ENCODE measurements at places on chromosomes 1 and 21. TPM values are rescaled to one million over a fixed set of nuclear protein-coding genes. Genes with fewer than 3 reads are reported as not detected.

DNA sequence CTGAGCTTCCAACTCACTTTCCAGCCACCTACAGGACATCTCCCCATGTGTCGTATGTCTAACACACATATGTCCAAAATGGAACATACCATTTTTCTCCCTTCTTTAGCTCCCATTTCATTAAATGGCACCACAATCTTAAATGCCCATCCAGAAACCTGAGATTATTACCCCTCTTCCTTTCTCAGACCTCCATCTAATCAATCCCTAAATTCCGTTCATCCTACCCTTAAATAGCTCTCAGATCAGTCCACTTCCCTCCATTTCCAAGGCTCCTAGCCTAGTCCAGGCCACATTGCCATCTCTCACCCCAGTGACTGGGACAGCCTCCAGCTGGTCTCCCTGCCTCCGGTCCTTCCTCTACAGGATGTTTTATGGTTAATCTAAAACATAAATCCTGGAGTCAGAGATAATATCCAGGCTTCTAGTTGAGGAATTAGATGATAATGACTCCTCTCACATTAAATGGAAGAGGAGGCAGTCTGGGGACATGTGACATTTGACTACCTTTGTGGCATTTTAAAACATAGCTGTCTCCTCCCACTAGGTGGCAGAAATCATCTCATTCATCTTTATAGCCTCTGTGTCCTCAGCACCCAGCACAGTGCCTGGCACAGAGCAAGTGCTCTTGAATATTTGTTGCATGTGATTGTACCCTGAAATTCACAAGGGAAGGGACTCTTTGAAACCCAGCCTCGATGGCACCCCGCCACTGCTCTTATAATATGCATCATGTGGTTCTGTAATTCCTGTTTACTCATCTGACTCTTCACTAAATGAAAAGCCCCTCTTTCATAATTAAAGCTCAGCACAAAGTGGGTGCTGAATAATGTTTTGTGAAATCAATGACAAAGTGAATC lies 102.3 kb downstream of the TMEM53 start:
- DNase-seq, result peak; percentile 19

DNA sequence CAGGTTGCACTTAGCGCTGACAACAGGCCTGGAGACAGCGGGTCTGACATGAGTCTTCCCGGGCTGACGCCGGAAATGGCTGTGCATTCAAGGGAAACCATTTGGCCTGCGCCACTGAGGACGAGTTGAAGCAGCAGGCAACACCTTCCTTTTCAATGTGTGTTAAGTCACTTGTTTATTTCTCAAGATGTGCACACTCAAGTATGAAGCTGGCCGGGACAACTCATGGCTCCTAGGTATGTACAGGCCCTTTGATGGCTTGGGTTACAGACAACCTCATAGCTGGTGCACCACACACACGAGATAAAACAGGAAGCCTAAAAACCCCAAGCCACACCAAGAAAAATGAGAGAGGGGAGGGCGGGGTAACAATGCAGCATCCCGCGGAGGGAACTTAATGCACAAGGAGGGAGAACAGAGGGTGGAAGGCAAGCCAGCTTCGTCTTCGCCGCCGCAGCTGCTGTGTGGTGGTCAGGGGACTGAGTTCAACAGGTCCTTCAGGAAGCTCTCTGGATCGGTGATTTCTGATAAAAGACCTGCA lies 118.0 kb upstream of the IFFO2 start:
- DNase-seq, result no peak

- no peak for DNase-seq
Observed at GRCh38 chr1:153742411-153743142, 14.7 kb downstream of the INTS3 start.

- DNase-seq, result peak; percentile 20
Observed at GRCh38 chr1:152777510-152778137, 2.7 kb downstream of the LCE1F start.

GRCh38 chr1:43034778-43035177 lies 76.1 kb upstream of the SLC2A1 start:
- no peak for DNase-seq

GRCh38 chr1:6385488-6386191 lies 7.9 kb downstream of the ACOT7 start:
- peak; percentile 74 for DNase-seq

DNA sequence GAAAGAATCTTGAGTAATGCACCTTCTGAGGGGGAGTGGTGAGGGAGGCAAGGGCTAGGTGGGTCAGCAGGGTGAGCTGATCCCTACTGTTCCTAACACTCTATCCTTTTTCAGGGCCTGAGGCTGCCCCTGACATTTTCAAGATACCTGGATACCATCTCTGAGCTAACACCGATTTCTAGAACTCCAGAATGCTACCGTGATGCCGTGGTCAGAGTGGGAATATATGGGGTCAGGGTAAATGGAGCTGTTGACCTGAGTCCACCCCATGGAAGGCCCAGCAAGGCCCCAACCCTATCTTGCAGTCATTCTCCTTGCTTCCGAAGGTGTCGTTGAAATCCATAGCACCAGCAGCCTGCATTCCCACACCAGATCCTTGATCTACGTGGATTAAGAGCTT lies 18.0 kb upstream of the PTPRF start:
- DNase-seq, result no peak

DNA sequence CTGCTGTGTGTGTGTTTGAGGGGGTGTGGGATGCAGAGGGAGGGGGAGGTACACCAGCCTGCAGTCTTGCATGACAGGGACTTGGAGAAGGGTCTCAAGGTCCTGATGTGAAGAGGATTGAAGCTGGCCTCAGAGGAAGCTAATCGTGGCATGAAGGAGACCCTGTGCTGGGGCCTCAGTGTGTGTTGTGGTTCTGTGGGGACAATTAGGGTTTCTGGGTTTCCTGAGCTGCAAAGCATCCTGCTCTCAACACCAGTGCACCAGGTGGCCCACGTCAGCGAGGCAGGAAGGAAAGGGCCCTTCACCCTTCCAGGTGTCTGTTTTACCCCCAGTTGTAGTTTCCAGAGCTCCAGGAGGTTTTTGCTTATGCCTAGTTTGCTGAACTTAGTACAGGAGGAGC lies 52.8 kb downstream of the TENT5C start:
- DNase-seq, result no peak

DNA sequence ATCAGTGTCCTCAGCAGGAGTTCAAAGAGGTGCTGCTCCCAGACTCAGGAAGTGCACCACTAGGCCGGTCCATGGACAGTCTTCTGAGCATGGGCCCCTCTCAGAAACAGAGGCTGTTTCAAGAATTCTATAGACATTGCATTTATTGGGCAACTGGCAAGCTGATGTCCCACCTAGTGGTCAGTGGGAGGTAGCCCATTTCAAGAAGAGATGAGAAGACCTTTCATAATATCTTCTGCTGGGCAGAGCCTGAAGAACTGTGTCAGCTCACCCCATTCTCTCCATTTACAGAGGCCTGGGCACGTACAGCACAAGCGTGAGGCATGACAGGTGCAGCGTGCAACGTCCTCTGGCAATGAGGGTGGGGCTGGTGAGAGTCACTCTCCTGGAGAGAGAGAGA lies 216.0 kb downstream of the DYRK1A start:
- peak; percentile 54 for DNase-seq

- no peak for DNase-seq
Observed at GRCh38 chr1:38326856-38327255, 280.3 kb upstream of the POU3F1 start.

GRCh38 chr1:16189003-16189402 lies 23.4 kb downstream of the ARHGEF19 start:
- DNase-seq, result peak; percentile 57

DNA sequence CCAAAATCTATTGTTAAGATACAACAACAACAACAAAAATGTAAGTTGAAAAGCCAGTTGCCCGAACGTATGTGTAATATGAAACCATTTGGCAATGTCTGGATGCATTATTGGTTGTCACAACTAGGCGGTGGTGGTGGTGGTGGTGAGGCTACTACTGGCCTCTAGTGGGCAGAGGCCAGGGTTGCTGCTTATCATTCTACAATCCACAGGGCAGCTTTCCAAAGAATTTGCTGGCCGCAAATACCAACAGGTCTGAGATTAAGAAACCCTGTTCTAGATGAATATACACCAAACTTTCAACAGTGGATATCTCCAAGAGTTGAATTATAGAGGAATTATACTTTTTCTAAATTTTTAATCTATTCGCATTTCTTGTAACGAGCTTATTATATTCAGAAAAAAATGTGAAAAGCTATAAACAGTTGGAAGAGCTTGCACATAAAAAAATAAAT lies 26.8 kb upstream of the ZNF697 start:
- DNase-seq, result no peak

DNA sequence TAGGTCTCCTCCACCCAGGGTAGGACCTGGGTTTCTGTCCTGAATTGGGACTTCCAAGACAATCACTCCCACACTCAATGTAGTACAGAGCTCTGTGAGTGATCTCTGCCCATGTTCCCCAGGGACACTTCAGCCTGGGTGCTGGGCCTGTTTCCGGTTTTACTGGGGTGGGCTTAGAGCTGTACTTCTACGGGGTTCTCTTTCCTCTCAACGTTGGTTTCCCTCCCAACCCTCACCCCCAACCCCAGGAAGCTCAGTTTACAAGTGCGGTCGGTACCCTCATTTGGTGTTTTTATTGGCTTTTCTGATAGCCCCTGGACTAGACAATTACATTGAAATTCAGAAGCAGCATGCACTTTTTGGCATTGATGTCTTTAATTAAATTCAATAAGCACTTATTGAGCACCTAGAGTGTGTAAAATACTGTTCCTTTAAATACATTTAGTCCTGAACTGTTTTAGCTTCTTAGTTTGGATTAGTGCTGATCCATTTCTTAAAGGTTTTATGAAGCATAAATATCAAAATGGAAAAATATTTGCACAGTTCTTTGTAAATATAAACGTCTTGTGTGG lies 542 bp upstream of the XPR1 start:
- no peak for DNase-seq

DNA sequence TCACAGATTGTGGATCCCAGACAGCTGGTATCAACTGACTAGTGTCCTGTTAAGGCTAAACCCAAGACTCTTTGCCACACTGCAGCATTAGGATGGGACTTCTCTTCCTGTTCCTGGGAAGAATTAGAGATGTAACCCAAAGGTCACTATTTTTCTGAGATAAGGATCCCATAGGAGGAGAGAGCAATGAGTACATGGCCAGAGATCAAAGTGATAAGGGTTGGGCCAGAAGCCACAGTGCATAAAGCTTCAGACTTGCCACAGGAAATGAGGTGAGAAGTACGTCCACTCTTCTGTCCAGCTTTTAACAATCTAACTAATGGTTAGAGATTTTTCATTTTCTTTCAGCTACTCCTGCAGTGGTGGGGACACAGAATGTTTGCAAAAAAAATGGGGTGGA lies at the start of gene HSD3B1:
Gene HSD3B1, plus strand, starts transcription at position 270 of the 400 bp plus-strand sequence. CDS start 267 bp downstream, outside the sequence.
- peak; percentile 5 for DNase-seq

DNA sequence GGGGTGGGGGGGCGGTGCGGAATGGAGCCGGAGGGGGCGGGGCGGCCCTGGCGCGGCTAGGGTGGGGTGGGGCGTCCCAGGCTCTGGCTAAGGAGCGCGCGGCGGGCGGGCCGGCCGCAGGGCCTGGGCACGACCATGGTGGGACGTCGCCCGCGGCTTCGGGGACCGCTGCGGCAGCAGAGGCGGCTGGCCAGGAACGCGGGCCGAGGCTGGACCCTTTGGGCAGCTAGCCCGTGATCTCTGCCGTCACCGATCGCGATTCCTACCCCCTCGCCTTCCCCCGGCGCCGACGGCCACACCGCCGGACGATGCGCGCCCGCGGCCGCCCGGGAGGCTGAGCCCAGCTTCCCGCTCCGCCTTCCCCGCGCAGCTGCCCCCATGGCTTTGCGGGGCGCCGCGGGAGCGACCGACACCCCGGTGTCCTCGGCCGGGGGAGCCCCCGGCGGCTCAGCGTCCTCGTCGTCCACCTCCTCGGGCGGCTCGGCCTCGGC lies at the start of gene MAP3K21:
Gene MAP3K21, plus strand, starts transcription at position 74 of the 491 bp plus-strand sequence. Its CDS starts 305 bp downstream, at position 379.
- DNase-seq, result no peak

DNA sequence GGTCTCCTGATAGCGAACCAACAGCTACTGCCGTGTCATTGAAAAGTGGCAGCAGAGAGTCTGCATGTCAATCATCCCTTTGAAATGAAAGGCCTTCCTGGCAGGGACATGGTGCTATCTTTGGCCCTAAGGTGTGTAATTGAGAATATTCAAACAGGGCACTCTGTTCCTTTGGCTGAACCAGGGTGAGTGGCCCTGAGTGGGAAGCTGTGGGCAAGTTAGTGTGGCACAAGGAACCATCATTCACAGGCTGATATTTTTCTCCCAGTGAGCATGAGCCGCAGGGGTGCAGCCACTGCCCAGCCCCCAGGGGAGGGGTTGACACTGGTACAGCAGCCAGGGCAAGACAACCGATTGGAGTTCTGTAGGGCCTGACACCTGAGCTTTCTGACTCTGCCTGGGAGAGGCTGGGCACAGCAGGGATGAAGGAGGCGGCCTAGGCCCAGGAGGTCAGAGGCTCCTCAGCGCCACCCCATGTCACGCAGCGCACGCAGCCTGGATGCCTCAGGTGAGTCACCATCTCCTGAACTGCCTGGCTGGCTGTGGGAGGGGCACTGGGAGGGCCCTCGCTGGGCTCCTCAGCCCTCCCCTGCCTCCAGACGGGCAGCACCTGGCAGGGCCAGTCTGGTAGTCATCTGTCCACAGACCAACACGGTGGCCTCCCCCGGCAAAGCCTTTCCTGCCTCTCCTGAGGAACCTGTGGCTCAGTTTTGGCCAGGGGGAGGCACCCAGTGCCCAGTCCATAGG lies 13.2 kb downstream of the QSOX1 start:
- DNase-seq, result peak; percentile 88

Gene CELA3B
- not detected for total RNA-seq

Gene ST6GALNAC3
- total RNA-seq, result 1.8 TPM

Gene C1orf116
- total RNA-seq, result 1.4 TPM

Gene SEMA6C
- 4.4 TPM for total RNA-seq

Gene CRYBG2
- 0.02 TPM for total RNA-seq

Gene CA6
- total RNA-seq, result not detected

Gene ELAVL4
- not detected for total RNA-seq

Gene AP4B1
- 23.8 TPM for total RNA-seq

Gene S100A16
- total RNA-seq, result 726 TPM

Gene NLRP3
- 0.24 TPM for total RNA-seq

Gene FCMR
- 3.6 TPM for total RNA-seq

Gene OR2T5
- total RNA-seq, result not detected

Data from A172 (cell line).